ENCODE measurements at places on chromosomes 7 and 10.

GRCh38 chr7:96144260-96144526 lies 177.7 kb downstream of the SLC25A13 start:
- no peak for DNase-seq

GRCh38 chr7:1395211-1396070 lies 63.8 kb downstream of the MICALL2 start:
- DNase-seq: no peak

- DNase-seq: no peak
Measured at GRCh38 chr7:14504134-14504533, 398.4 kb downstream of the DGKB start.

GRCh38 chr10:25130906-25131305 lies 43.9 kb upstream of the GPR158 start:
- no peak for DNase-seq

DNA sequence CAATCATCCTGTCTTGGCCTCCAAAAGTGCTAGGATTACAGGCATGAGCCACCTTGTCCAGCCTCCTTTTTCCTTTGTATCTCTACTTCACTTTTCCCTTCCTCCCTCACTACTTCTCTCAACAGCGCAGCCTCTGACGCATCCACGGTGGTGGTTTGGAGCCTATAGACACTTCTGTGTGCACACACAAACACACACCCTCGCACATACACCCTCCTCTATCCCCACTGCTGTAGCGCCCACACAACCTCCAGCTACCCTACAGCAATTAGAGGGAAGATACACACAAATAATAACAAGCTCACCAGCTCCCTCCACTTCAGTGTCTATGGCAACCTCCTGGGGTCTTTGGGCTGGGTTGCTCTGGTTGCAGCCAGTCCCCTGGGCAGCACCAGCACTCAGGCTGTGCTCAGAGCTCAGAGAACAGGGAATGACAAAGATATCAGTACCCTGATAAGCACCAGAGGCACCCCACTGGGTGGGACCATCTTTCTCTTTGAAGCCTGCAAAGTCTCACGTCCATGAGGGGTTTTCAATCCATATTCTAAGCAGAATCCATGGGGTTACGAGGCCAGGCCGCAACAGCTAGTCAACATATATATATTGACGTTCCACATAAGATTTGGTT lies 3.3 kb upstream of the CAMK2G start:
- no peak for DNase-seq

DNA sequence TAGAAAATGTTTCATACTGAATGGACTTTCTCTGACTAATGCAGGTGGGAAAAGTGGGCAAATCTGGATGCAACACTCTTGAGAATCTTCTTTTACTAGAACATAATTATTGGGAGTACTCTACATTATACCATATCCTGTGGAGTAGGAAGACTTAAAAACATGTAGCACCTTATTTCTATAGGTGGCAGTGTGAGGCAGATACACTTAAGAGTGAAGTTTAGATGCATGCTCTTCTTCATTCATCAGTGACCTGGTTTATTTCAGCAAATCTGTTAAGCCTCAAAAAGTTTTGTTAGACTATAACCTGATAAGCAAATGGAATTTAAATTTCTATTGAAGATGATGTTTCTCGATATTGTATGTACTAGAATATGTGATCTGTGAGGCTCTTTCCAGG lies 1087.1 kb upstream of the LRRN3 start:
- DNase-seq: no peak

DNA sequence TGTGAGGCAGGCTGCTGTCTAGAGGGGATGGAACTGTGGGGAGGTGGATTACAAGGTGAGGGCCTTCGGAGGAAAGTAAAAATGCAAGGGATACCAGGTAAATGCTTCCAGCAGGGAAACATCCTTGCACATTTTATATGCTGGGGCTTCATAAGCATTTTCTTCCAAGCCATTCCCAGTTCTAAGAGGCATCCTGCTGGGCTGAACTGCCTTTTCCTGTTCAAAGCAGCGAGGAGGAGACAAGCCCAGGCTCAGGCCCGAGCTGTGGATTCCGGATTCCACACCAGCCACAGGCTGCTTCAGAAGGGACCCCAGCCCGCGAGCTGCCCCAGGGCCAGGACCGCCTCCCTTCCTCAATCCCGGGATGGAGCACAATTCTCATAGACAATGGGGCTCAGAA lies 249.7 kb downstream of the TNS3 start:
- DNase-seq: no peak

- peak; percentile 54 for DNase-seq
Measured at GRCh38 chr10:58335306-58336005, 650 bp downstream of the UBE2D1 start.

DNA sequence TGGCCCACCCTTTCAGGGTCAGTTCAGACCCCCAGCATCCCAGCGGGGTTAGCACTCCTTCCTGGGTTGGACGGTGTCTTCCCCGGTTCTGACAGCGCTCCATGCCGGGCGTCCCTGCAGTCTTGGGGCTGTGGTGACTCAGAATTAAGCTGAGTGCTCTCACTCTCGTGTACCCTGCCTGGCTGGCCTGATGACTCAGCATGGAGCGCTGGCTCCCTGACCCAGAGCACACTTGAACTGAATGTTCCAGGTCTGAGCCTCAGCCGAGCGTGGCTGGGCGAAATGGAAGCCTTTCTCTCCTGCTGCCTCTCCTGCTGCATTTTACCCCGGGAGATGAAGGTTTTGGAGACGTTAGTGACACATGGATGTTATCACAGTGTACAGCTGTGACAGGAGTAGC lies 7.1 kb downstream of the BAG3 start:
- peak; percentile 51 for DNase-seq

- no peak for DNase-seq
Measured at GRCh38 chr10:31116226-31116625, 84.6 kb upstream of the ZNF438 start.

- no peak for DNase-seq
Measured at GRCh38 chr7:136102881-136103280, 125.7 kb upstream of the MTPN start.

Data from dorsolateral prefrontal cortex (tissue), 122 donors.